ENCODE measurements at places on chromosomes 3 and 15.

GRCh38 chr3:13233487-13234485, 160.6 kb upstream of the IQSEC1 start:
- no peak for DNase-seq

GRCh38 chr15:68213991-68214837, 9.1 kb upstream of the CALML4 start:
- DNase-seq, result no peak

GRCh38 chr3:192188218-192188835, 539.0 kb downstream of the FGF12 start:
- peak; percentile 3 for DNase-seq

GRCh38 chr3:48555231-48555948, 1.2 kb downstream of the PFKFB4 start:
- DNase-seq, result no peak

DNA sequence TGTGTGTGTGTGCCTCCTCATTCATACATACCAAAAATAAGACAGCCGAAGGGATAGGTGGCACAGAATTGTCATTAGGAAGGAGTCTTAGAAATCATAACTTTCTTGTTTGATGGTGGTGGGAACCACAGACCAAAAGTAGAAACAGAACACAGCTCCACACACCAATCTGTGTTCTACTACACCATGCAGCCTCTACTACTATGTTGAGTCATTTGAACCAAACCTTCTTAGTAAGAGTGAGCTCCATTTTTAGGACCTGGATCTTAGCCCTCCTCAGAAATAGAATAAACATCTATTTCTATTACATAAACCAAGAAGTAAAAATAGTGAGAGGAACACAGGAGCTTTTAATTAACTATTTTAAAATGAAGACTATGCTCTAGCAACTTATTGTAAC, 27.9 kb upstream of the PLCH1 start:
- DNase-seq, result no peak

Measured in SW 1271 (cell line).